Urinary bladder (tissue), 4 donors: ENCODE measurements at places on chromosomes 5 and 9. TPM values are rescaled to one million over a fixed set of nuclear protein-coding genes. Genes with fewer than 3 reads are reported as not detected.

GPR150 gene
- not detected for total RNA-seq

MEF2C gene
- total RNA-seq = 166 TPM

PCDHAC2 gene
- total RNA-seq = 3.0 TPM

TMEFF1 gene
- 2.0 TPM for total RNA-seq

GNA14 gene
- 17.6 TPM for total RNA-seq

ST8SIA4 gene
- 18.3 TPM for total RNA-seq

LPAR1 gene
- 134 TPM for total RNA-seq

FBN2 gene
- total RNA-seq = 138 TPM

KIAA0825 gene
- 25.5 TPM for total RNA-seq

PCDHGA1 gene
- total RNA-seq = 1.2 TPM

LCN15 gene
- total RNA-seq = not detected

GRIN1 gene
- 0.26 TPM for total RNA-seq

HACD4 gene
- 14.5 TPM for total RNA-seq

CDKN2B gene
- total RNA-seq = 1.8 TPM

DNA sequence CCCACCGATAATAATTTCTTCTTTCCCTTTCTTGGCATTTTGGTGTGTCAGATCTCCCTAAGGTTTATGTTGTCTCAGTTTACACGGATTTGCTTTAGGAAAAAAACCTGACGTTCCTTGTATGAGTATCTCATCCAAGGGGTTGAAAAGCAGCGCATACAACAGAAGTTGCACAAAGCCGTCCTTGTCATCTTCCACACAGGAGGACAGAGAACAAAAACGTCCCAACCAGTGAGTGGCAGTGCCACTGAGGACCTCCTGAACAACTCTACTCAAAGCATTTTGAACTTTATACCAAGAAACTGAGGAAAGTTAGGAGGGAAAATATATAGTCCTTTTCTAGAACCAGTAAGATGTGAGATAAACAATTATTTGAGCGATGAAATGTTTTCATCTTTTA, 547.0 kb downstream of the PDE4D start:
- no peak for DNase-seq

DNA sequence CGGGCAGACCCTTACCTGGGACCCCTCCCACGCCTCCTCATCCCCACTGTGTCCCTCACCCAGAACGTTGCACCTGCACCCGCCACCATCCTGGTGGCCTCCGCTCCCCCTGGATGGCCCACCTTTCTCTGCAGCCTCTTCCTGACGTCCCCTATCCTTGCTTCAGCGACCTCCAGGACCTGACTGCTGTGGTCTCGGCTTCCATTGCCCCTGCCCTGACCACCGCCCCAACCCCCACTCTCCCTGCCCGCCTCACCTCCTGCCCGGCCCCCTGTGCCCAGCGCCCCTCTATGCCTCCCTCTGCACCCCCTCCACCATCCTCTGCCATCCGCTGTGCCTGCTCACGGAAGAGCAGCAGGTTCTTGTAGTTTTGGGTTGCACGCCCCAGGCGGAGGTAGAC, 2.2 kb downstream of the LCN10 start:
- no peak for DNase-seq

GRCh38 chr5:136192526-136193321, at the start of gene SMIM32:
TSS of gene SMIM32 (minus strand) at chr5:136193162. CDS start at chr5:136192524, 638 bp downstream.
- DNase-seq = no peak

- DNase-seq = no peak
Observed at GRCh38 chr9:77595426-77596095, 52.6 kb downstream of the GNA14 start.

- DNase-seq = no peak
Observed at GRCh38 chr5:34474573-34475021, 181.5 kb upstream of the RAI14 start.

DNA sequence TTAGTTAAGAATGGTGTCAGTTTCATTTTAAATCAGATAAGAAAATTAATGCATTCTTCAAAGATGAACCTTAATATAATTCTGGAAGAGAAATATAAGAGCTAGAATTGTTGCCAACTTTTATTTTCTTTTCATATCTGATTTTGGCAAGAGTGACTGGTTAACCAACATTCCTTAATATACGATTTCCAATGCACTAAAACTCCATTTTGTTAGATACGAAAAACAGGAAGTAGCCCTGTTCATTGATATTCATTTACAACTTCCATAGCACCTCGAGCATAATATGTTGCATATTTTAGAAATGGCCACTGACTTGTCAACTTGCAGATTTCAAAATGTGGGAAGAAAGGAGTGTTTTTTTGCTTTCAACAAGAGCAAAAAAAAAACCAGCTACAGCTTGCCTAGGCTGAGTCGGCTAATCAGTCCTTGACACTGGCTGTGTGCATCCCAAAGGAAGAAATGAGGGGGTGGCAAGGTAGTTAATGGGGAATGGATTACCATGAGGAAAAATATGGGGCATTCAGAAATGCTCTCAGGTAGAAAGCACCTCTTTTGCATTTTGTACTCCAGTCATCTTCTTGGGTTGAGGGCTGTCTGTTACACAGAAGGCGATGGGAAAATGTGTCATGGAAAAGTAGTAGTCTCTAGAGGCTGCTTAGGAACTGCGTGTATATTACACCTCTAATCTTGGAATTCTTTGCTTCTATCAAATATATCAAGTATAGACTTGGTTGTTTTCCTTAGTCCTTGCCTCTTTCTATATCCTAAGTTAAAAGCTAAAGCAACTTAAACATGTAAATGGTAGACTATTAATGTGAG, 3.9 kb downstream of the MAP3K1 start:
- DNase-seq = no peak

DNA sequence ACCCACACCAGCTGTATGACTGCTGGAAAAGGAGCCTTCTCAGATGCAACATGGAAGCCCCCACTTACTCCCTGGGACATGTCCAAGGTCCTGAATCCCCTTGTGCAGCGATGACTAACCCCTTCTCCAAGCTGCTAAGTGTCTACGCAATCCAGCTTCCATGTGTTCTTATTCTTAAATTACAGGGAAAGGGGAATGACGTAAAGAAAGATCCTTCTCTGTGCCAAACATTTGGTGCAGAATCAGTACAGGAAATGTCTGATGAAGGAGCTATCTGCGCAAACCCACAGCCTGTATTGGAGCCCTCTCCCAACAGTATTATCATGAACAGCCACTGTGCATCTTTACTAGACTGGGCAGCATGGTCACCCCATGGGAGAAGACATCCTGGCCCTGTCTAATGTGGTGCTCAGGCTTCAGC, 183.2 kb downstream of the FRMD3 start:
- no peak for DNase-seq

GRCh38 chr5:93891491-93892480, 150.4 kb upstream of the POU5F2 start:
- no peak for DNase-seq

GRCh38 chr5:30041291-30041690, 1152.2 kb upstream of the CDH6 start:
- no peak for DNase-seq

GRCh38 chr5:142663246-142663645, 22.6 kb downstream of the FGF1 start:
- no peak for DNase-seq

- no peak for DNase-seq
Observed at GRCh38 chr9:37187713-37188439, 67.5 kb downstream of the ZCCHC7 start.
